Pancreas (tissue), 10 donors: ENCODE measurements at places on chromosomes 5 and 9.

DNA sequence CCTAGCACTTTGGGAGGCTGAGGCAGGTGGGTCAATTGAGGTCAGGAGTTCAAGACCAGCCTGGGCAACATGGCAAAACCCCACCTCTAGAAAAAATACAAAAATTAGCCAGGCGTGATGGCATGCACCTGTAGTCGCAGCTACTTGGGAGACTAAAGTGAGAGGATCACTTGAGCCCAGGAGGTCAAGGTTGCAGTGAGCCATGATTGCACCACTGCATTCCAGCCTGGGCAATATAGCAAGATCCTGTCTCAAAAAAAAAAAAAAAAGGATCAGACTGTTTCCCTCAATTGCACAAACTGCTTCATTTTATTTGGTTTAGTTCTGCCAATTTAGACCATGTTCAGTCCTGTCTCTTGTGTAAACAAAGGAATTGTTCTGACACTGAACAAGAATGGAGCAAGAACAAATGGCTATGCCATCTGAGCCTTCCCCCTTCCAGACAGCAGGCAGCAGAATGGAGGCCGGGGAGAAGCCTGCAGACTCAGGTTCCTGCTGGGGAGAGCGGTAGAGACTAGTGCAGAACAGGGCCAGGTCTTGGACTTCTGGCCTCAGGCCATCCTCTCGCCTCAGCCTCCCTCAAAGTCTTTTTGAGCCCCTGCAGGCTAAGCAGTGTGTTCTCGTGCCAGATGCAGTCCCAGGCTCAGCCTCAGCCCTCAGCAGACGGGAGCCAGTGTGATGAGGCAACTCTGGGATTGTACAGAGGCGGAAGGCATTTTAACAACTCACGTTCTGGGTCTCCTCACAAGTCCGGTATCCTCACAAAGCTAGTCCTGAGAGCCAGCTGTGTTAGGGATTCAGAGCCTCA is 18.2 kb downstream of the HNRNPH1 start:
- DNase-seq = no peak

- DNase-seq = no peak
Observed at GRCh38 chr9:20307621-20308020, 314.7 kb downstream of the MLLT3 start.

DNA sequence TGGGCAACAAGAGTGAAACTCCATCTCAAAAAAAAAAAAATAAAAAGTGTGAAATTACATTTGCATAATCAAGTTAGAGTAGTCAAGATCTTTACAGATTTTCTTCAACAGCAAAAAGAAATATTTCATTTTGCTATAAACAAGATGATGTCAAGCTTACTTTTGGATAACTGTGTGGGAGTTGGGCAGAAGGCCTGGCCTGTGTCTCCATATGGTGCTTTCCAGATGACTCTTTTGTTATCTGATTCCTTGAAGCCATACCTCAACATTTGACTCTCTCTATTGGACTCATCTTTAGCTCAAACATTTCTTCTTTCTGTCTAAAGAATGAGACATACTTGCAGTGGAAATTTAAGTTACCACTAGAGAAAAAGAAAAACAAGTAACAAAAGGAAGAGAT is 246.8 kb downstream of the MSX2 start:
- DNase-seq = no peak

- no peak for DNase-seq
Observed at GRCh38 chr9:12759761-12760160, 15.1 kb upstream of the LURAP1L start.

- no peak for DNase-seq
Observed at GRCh38 chr5:166165596-166165995, 2125.8 kb upstream of the WWC1 start.

GRCh38 chr9:83512621-83513020 is 25.6 kb downstream of the FRMD3 start:
- DNase-seq = no peak

- DNase-seq = no peak
Observed at GRCh38 chr5:82349652-82350051, 71.5 kb upstream of the RPS23 start.

- DNase-seq = no peak
Observed at GRCh38 chr5:116681334-116682013, 106.9 kb upstream of the SEMA6A start.

DNA sequence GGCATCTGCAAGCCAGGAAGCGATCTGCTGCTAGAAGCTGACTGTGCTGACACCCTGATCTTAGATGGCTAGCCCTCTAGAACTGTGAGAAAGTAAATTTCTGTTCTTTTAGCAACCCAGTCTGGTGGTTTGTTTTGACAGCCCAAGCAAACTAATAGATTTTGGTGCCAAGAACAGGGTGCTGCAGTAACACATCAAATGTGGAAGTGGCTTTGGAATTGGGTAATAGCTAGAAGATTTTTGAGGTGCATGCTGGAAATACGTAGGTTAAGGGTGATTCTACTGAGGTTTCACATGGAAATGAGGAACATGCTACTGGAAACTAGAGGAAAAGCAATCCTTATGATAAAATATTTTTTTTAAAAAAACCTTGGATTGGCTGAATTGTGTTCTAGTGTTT is 153.5 kb upstream of the SH3GL2 start:
- DNase-seq = no peak

GRCh38 chr5:36723912-36724311 is 117.5 kb downstream of the SLC1A3 start:
- DNase-seq = no peak

- no peak for DNase-seq
Observed at GRCh38 chr5:163813900-163814299, 308.5 kb downstream of the MAT2B start.

DNA sequence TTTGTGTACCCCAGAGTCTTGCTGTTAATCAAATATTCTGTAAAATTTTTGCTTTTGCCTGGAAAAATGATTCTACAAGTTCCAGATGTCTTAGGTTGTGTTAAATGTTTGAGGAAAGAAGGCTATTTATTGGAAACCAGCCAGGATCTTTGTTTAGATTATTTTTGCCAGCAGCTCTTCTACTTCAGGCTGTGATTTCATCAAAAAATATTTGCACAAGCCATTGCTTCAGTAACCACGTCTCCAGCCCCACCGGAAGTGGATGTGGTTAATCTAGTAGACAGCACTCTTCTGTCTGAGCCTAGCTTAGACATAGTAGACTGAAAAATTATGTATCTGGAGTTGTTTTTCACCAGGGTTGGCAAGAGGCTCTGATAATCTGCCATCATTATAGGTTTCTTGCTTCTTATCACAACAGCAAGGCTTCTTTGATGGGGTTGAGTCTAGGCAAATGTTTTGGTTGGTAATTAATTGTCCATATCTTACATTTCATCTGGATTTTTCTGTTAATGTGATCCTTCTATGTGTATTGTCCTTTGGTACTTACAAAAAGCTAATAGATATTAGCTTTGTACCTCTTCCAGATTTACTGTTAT is 17.1 kb downstream of the KCTD16 start:
- no peak for DNase-seq

GRCh38 chr5:121667292-121667691 is 184.4 kb upstream of the FTMT start:
- no peak for DNase-seq

GRCh38 chr9:119284587-119285337 is 84.5 kb downstream of the BRINP1 start:
- no peak for DNase-seq

GRCh38 chr5:72234265-72234700 is 85.8 kb downstream of the MRPS27 start:
- no peak for DNase-seq

DNA sequence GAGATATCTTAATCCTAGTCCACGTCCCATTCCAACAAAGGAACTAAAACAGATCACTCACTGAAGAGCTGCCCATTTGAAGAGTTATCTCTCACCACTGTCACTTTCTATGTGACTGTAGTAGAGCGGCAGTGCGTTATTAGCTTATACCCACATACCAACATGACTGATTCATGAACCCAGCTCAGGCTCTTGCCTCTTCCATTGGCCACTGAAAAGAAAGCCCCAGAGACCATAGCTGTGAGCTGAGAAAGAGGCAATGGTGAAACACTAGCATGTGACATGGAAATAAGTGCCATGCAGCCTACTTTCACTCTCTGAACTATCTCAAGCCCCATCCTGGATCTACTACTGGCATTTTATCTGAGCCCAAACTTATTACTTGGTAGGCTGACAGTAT is 151.7 kb upstream of the MOCS2 start:
- DNase-seq = no peak

- DNase-seq = no peak
Observed at GRCh38 chr5:130796902-130797301, 368.2 kb downstream of the HINT1 start.

- DNase-seq = no peak
Observed at GRCh38 chr5:17882760-17883488, 248.7 kb downstream of the TAF11L14 start.

DNA sequence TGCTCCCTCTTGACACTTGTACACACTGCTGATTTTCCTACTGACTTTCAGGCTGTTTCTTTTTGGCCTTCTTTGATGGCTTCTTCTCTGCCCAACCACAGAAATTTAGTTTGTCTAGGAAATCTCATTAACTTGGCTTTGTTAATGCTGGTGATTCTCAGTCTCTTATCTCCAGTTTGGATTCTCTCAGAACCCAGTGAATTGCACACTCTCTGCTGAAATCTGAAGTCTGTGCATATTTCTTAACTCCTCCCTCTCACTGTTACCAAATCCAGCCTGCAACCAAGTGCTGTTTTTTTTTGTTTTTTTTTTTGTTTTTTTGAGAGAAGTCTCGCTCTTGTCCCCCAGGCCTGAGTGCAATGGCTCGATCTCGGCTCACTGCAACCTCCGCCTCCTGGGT is 117.2 kb downstream of the CDC42SE2 start:
- DNase-seq = no peak

DNA sequence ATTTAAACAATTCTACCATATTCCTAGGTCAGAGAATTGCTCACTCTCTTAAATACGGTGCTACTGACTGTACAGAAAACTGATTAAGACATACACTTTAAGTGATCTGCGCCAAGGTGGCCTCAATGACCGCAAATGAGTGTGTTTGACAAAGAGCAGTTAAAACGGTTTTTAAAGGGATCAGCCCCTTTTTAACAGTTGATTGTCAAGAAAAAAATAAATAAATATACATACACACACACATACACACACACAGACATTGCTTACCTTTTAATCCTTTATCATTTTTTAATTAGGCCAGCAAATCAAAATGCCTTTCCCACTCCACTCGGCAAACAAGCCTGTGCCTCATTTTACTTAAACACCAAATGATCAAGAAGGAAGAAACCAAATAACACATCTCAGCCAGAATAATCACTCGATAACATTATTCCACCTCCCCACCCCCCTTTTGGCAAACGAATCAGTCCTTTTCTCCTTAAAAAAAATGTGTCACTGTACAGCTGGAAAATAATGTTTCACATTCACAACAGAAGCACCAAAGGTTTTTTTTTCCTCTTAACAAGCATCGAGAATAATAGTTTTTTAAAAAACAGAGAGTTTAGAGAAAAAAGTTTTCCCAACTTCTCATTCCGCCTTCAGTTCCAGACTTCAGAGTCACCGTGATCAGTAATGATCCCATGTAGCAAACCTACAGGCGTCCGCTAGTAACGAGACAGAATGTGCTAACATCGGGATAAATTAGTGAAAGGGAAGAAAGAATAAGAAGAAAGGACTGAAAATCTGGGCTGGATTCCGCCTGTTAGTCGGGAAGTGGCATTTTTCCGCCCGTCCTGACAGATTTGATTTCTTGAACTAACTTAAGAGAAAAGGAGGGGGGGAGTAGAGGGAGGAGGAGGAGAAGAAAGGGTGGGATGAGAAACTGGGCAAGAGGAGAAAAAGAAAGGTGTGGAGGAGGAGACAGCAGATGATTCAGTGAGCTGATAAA is at the start of gene ZNF608:
Gene ZNF608, minus strand, starts transcription at position 712 of the 988 bp plus-strand sequence. CDS start 1,650 bp downstream, outside the sequence.
- DNase-seq = no peak

GRCh38 chr9:72509053-72509452 is 12.4 kb upstream of the TMC1 start:
- no peak for DNase-seq

- no peak for DNase-seq
Observed at GRCh38 chr9:12718482-12719026, 25.4 kb downstream of the TYRP1 start.

DNA sequence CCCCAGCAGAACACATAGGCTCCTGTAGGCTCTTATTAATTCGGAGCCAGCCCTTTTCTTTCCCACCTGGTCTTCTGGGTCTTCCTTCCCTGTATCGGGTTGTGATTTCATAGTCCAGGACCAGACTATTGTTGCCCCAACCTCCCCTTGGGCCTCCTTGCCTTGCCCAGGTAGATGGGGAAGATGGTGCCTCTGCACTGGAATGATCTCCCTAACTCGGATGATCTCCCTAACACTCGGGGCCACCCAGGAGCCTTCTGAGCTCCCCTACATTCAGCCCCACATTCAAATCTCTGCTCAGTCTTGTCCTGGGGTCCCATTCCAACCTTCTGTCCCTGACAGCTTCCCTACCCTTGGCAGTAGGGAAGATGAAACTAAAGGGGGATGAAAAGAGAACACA is 2.7 kb upstream of the IRF1 start:
- DNase-seq = no peak

DNA sequence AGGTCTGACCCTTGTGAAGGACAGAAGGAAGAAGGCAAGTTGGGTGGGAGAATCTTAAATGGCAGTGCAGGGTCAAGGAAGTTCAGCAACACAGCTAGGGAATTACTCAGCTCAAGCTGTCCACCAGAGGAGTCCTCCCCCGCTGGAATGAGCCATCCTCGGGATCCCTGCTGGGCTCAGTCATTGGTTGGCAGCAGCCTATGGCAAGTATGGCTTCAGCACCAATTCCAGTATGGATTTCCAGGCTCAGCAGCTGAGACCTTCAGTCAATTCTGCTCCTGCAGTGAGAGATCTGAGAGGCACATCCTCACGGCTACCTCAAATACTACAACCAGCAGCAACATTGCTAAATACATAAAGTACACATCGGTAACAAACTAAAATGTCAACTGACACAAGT is 280.6 kb upstream of the PIK3R1 start:
- no peak for DNase-seq

DNA sequence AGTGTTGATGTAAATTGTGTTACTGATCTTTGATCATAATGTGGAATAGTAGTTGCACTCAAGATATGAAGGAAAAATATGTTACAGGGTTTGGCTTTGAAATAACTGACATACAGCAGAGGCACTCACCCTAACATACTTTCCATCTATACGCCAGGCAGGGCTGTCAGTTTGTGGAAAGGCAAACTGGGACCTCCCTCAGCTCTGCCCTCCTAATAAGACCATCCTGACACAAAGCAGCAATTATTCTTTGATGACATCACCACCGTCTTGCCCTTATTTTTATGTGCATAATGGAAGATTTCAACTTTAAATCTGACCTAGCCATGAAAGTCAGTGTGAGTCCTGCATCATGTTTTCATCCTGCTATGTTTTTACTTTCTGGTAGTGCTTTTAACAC is 42.9 kb downstream of the ITGA1 start:
- no peak for DNase-seq

- DNase-seq = no peak
Observed at GRCh38 chr9:70573308-70573707, 158.9 kb upstream of the KLF9 start.

GRCh38 chr5:171032435-171032973 is 170.7 kb downstream of the RANBP17 start:
- no peak for DNase-seq
